ENCODE measurements at places on chromosomes 16 and 17.

GRCh38 chr17:38673707-38674013, 1.1 kb downstream of the EPOP start:
- no peak for DNase-seq

DNA sequence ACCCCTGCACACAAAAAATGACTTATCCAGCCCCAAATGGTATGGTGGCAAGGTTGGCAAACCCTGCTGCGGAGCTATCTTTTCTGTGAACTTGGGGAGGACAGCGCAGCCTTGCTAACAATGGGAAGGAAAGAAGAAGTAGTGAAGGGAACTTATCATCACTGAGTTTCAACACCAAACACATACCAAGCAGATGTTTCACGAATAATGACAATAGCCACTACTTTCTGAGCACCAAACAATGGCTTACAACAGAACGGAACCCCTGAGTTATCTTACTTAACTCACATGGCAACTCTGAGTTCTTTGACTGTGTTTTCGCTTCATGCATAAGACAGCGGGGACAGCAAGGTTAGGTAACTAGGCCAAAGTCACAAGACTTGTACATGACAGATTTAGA, 148.9 kb downstream of the XYLT1 start:
- no peak for DNase-seq

DNA sequence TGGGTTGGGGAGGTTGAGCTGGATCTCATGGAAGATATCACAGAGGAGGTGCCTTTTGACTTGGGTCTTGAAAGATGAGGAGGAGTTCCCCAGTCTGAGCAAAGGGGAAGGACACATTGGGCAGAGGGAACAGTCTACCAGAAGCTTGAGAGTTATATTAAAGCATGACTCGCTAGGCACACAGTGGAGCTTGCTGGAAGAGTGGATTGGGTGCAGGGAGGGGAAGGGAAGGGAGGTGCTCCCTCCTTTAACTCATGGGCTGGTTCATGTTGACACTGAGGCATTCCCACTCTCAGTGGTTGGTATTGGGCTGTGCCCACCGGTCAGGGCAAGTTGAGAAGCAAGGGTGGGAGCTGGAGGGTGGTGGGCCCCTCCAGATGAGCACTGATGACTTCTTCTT, 5.9 kb downstream of the TMEM98 start:
- no peak for DNase-seq

GRCh38 chr16:70576431-70577255, 53.0 kb downstream of the SF3B3 start:
- no peak for DNase-seq

- no peak for DNase-seq
These were observed 29.6 kb downstream of the DNAH3 start for GRCh38 chr16:21120976-21121520.

DNA sequence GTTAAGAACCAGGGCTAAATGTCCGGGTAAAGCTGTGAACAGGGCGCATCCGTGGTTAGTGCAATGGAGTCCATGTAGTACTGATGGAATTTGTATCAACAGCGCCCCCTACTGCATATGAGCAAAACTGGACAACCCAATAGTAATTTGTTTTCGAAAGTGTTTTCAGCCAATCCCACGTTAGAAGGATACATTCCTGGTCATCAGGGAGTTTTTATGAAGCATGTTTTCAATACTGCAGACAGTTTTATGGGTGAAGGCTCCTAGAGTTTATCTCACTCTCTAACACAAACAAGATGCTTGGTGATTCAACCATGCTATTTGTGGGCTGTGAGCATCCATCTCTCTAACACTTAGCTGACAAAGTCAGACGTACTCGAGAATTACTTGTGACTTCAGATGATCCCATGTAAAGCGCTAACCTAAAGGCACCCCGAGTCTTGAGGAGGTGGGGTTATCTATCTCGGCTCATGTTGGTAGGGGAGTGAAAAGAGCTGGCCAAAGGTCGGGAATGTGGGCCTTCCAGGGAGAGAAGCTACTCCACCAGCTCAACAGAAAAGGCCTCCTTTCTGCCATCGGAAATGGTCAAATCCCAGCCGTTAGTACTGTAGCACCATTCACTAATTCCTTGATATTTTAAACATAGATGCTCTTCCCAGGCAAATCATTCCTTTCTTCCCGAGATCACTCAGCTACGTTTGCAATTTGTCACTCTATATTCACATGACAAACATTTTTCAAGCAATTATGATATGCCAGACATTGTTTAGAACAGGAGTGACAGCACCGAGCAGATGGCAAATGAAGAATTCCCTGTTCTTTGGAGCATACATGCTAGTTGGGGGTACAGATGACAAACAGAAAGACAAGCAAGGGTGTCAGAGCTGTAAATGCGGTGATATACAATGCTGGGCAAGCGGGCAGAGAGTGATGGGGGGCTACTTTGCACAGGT, 46.9 kb upstream of the HNF1B start:
- no peak for DNase-seq

GRCh38 chr16:50640391-50640790, 40.7 kb downstream of the SNX20 start:
- DNase-seq = no peak

DNA sequence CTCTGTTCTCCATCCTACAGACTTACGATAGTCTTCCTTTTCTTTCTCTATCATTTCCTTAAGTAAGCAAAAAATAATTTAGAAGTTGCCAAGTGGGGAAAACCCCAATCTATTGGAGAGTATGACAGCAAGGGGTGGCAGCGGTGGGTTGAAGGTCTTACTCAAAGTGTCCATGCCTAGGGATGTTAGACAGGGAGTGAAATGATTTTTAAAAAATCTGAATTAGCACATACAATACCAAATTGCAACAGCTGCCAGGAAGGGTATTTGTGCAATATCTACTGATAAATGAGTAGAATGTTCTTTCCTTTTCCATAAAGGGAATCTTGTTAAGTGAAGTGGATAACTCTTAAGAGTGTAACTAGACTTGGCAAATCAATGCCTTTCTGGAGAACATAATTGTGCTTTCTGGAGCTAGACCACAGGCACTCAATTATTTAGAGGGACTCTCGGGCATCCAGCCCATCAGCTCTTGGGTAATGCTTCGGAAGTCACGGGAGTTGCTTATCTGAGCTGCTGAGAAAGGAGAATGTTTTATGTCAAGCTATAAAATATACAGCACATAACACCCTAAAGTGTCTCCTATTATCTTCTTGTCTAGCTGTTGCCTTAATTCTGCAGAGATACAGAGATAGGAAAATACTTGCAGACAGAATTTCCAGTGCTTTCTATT, 151.5 kb downstream of the KCNJ2 start:
- DNase-seq = no peak

DNA sequence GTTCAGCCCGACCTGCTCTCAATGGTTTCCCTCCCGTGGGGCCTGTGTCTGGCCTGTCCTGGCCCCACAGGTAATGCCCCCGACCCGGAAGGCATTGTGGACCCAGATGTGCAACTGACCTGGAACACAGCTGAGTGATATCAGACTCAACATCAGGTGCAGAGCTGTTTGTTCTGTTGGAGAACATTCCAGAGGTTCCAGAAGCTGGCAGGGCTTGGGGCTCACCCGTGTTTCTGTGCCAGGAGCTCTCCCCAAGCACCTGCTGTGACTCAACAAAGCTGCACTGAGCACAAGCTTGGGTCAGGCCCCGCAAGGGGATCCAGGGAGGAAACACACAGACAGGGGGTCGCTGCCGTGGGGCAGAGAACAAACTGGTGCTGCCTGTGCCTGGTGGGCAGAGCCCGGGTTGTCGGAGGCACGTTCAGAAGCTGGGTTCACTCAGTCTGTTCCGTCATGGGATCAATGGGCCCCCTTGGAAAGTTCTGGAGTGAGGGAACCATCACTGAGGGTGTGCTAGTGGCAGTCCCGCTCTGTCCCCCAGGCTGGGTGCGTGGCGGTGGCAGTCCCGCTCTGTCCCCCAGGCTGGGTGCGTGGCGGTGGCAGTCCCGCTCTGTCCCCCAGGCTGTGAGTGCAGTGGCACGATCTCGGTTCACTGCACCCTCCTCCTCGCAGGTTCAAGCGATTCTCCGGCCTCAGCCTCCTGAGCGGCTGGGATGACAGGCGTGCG, 22.1 kb downstream of the HS3ST6 start:
- no peak for DNase-seq

DNA sequence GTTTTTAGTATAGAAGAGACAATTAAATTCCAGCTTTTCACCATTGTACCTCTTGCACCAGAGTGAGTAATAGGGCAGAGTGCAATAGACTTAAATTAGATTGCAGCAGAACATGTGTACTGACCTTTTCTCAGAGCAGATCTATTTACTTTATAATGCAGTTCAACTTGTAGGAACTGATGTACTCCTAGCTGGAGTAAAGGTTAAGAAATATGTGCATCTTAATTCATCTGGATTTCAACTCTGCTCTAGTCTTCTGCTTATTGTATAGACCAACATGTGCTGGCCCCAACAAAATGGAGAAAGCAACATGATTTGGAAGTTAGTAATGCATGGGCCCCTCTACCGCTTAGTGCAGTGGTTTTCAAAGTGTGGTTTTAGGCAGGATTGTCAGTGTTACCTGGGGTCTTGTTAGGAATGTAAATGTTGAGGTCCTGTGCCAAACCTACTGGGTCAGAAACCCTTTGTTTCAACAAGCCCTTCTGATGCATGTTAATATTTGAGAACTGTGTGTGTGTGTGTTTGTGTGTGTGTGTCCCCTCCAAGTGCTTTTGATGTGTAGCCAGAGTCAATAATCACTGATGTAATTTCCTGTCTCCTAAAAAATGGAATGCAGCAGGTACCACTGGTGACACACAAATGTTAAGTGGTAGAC, 138.6 kb downstream of the TOX3 start:
- DNase-seq = no peak

DNA sequence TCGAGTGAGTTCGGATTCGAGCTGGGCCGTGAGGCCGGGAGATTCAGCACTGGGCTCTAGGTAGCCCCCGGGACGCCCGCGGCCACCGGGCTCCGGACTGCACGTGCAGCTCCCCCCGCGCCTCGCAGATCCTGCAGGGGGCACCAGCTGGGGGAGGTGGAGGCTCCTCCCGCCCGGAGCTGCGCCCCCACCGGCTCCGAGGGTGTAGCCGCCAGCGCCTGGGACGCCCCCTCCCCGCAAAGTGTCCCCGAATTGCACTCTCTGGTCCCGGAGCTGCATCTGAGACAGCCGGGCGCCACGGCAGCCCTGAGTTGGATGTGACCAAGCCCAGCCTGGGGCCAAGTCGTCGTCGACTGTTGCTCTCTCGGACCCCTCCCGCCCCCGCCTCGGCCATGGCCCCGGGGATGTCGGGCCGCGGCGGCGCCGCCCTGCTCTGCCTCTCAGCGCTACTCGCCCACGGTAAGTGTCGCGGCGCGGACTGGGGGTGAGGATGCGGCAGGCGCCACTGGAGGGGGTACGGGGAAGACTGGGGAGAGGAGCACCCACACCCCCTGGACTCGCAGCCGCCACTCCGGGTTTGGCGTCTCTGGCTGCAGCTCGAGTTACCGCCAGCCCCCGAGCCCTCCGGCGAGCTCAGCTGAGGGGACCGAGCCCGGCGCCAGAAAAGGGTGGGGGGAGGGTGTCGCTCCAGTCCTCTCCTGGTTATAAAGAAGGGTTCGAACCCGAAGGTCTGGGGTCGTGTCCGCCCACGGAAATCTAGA, 1.5 kb downstream of the TMEM132E start:
- no peak for DNase-seq

GRCh38 chr16:80341263-80341662, 199.5 kb upstream of the DYNLRB2 start:
- no peak for DNase-seq

- no peak for DNase-seq
These were observed 1044.4 kb downstream of the CDH8 start for GRCh38 chr16:60991886-60992285.

- no peak for DNase-seq
These were observed 42.3 kb upstream of the BCAR1 start for GRCh38 chr16:75293772-75294171.

DNA sequence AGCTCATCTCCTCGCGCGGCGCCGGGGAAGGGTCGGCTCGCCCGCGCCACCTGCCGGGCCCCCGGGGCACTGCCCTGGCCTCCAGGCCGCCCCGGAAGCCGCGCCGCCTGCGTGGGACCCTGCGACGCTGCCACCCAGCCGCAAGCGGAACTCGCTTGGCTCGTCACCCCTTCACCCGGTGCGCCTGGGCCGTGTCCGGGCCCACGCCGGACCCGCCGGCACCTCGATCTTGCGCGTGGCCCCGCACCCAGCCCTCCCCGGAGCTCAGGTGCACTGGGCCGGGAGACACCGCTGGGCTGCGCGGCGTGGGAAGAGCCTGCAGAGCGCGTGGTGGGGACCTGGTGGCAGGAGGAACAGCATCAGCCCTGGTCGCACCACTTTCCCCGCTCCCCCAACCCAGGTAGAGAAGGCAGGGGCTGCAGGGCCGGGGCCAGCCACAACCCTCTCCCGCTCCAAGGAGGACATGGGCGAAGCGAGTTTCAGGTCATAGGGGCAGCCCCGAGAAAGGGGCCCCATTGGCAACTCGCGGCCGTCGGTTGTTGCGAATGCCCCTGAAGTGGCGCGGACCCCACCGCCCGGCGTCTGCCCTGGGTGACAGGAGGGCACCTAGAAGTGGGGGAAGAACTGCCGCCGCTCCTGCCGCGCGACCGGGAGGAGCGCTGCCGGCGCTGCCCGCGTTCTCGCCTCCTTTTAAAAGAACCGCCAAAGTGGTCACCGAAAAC, 363 bp upstream of the MIF4GD start:
- peak; percentile 85 for DNase-seq

DNA sequence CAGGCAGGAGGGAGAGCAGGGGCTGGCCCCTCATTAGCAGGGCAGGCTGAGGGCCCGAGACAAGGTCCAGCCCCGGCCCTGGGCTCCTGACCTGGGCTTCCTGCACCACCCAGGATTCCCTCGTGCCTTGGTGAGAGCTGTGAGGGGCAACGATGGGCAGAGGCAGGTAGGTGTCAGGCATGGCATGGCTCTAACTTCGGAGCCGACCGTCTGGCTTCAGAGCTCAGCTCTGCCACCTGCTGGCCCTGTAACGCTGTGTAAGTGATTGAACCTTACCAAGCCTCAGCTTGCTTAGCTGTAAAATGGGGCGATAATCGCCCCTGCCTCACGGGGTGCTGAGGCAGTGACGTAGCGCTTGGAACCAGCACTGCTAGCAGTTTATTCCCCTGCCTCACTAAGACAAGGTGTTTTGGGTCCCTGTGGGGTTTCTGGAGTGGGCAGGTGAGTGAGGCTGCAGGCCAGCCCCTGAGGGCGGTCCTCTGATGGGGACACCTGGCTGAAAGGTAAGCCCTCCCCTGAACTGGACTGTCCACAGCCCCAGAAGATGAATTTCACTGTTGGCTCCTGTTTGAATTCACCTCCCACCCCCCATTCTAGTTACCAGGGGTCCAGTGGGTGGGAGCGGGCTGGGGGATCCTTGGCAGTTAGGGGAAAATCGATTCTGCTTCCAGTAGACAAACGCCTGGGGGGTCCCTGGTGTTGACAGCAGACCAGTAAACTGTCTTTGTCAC, 184.8 kb upstream of the GSE1 start:
- peak; percentile 26 for DNase-seq

DNA sequence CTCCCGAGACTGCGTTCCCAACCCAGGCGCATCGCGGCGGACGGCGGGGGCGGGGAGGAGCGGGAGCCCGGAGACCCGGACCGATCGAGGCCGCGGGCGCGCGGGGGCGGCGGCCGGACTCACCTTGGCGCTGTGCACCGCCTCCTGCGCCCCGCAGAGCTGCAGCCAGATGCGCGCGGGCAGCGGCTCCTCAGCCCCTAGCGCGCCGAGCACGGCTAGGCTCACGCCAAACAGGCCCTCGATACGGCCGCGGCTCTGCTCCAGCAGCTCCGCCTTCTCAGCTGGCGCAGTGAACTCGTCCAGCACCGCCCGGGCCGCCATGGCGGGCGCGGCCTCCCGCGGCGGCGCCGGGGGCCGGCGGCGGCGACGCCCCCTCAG, 339 bp downstream of the N4BP1 start:
- DNase-seq = no peak
